ENCODE measurements at places on chromosomes 7 and 10.

DNA sequence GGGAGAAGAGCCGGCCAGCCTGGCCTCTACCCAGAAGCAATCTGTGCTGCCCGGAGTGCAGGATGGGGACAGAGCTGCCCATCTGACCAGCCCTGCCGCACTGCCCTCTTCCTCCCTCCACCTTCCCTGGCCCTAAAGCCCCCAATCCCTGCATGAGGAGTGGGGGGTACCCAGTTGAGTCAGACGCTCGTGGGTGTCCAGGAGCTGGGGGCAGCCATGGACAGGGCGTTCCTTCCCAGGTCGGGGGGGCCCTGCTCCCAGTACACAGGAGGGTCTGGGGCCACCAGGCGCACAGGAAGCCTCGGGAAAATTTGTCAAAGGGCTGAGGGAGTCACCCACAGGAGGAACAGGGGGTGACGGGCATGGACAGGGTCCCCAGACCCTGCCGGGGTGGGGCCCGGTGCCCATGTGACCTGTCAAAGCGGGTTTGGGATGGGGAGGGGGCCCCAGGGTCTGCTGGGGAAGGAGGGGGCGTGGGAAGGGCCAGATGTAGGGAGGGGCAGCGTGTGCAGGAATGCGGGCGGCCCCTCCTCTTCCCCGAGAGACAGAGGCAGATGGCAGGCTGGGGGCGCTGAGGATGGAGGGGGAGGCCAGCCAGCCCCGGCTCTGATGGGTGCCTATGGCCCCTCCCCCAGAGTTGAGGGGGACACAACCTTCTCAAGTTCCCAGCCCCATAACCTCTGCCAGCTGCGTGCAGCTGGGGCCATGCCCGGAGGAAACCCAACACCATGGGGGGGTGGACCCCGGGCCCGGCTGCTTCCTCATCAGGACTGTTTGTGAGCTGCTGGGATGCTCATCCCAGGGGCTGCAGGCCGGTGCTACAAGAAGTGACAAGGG is 21.5 kb upstream of the GRIFIN start:
- no peak for DNase-seq

- no peak for DNase-seq
Measured at GRCh38 chr10:102951316-102951715, 33.2 kb downstream of the CNNM2 start.

DNA sequence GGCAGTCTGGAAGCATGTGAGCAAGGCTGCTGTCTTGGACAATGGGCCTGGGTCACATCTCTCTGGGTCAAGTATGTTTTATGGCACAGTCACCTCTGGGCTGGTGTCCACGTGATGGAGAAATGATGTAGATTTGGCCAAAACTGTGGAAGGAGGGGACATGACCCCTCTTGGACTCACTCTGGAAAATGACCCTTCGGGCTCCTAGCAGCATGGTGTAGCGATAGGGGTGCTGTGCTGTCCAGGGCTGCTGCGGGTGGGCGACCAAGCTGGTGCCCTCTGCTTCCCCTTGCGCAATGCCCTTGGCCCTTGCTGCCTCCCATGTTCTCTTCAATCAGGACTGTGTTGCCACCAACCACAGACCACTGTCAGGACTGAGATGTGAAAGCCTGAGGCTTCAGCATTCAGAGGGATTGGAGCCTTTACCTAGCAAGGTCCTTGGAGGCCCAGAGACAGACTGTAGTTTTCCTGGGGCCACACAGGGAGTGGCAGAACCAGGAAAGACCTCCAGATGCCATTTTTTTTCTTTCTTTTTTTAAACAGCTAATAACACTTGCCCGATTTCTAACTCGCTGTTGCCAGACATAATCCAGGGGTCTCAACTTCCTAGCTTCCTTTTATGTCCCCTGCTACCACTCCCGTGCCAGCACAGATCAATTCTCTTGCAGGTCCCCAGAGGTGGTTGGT is 6.1 kb downstream of the CYP26A1 start:
- no peak for DNase-seq

DNA sequence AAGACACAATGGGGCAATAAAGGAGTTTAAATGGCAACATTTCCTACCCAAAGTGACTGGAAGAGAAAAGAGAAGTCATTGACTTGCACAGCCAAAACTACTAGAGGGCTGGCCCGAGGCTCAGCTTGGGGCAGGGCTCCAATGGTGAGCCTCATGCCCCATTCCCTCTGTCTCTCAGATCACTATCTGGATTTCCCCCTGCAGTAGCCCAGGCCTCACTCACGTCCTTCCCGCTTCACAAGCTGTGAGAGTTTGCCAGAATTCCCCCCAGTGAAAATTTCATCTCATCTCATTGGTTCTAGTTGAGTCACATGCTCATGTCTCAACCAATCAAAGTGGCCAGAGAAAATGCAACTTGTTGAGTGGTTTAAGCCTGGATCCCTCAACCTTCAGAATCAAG is 181.3 kb downstream of the WDR11 start:
- no peak for DNase-seq

GRCh38 chr7:81676813-81677212 is 93.0 kb downstream of the HGF start:
- no peak for DNase-seq

- DNase-seq, result no peak
Measured at GRCh38 chr10:22657566-22658225, 56.7 kb downstream of the PIP4K2A start.

GRCh38 chr7:132218876-132219275 is 357.4 kb downstream of the PLXNA4 start:
- DNase-seq, result no peak

DNA sequence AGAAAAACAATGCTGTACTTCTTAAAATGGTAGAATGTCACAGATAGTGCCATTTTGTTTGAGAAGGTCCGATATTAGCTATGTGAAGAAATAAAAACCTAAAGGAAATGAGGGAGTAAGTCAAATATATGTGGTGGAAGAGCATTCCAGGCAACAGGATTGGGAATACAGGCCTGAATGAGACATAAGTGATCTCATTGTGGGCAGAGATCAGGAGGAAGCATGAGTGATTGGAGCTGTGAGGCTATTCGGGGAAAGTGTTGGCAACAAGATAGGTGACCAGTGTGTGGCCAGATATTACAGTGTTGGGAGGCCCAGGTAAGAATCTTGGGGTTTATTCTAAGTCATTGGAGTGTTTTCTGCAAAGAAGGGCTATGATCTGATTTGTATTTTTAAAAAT is 41.3 kb upstream of the AGMO start:
- DNase-seq, result no peak

DNA sequence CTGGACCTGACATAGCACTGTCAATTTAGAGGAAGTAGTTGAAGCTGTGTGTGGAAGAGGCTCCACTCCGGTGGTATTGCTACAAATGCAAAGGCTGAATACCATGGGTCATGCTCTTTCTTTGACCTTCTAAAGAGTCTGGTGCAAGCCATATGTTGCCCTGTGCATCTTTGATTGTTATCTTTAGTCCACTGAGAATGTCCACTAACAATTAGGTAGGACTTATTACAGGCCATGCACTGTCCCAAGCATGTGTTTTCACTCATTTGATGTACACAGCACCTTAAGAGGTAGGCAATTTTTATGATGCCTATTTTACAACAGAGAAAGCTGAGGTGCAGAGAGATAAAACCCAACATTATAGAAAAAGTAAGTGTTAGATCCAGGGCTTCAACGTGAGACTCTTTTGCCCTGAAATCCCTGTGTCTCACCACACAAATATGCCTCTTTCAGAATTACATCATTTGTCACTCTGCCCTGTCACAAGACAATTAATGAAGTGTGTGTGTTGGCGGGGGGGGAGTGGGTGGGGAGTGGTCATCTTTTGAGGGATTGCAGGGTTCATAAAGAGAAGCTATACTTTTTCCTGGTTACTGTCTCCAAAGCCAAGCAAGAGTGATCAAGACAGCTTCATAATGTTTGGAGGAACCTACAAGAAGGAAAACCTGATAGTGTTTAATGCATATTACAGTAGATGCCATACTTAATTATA is 637.6 kb upstream of the IGFBP3 start:
- no peak for DNase-seq

DNA sequence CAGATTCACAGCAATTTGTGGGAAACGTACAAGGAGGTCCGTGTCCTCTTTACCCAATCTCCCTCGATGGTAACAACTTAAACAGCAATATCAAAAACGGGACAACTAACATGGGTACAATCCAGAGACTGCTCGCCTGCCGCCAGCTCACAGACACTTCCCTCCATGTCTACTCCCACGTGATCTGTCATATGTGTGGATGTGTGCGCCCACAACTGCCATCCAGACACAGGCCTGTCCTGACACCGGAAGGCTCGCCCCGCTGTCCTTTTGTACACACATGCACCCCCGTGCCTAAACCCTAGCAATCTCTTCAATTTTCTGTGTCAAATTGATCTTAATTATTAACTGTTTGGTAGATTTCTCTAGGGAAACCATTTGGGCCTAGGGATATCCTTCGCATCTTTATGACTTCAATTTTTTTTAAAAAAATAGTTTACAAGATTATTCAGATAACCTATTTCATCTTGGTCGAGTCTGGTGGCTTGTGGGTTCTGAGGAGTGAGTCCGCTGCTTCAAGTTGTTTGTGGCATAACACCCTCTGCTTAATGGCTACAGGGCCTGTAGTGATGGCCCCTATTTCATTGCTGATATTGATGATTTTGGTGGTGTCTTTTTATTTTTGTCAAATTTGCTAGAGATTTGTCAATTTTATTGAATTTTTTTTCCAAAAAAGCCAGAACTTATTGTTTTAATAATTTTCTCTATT is 260.6 kb downstream of the MAD1L1 start:
- DNase-seq, result no peak
